AG04449 (cell line): ENCODE measurements at places on chromosomes 7 and 10.

DNA sequence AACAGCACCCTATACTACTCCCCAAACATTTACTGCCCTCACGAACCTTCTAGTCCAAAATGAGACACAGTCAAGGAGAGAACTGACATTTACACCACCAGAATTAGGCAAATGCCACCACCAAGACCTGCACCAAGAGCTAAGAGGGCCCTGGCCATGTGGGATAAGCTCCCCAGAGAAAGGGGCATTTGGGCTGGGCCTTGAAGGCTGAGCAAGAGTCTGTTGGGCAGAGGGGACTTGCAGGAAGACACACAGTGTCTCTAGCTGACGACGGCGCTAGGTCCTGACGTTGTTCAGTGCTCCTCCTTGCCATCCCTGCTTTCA is 326.4 kb upstream of the ZMIZ1 start:
- DNase-seq = no peak

- DNase-seq = no peak
These were observed 3.3 kb upstream of the ASB4 start for GRCh38 chr7:95482424-95482823.

DNA sequence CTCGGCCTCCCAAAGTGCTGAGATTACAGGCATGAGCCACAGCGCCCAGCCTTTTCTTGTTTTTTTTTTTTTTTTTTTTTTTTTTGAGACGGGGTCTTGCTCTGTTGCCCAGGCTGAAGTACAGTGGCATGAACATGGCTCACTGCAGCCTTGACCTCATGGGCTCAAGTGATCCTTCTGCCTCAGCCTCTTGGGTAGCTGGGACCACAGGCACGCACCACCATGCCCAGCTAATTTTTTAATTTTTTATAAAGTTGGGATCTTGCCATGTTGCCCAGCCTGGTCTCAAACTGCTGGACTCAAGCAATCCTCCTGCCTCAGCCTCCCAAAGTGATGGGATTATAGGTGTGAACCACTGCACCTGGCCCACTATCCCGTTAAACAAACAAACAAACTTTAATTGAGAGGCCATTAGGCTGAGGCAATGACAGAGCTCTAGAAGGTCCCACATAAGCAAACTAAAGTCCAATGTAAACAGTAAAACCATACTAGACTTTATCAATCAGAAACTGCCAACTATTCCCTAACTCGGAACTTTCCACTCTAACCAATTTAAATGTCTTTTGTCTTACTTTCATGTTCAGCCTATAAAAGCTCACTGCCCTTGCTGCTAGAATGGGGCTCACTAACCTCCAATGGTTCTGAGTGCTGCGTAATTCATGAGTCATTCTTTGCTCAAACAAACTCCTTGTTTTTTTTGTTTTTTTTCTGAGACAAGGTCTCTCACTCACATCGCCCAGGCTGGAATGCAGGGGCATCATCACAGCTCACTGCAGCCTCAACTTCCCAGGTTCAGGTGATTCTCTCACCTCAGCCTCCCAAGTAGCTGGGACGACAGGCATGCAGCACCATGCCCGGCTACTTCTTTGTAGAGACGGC is 1.9 kb downstream of the DHX32 start:
- peak; percentile 65 for DNase-seq

DNA sequence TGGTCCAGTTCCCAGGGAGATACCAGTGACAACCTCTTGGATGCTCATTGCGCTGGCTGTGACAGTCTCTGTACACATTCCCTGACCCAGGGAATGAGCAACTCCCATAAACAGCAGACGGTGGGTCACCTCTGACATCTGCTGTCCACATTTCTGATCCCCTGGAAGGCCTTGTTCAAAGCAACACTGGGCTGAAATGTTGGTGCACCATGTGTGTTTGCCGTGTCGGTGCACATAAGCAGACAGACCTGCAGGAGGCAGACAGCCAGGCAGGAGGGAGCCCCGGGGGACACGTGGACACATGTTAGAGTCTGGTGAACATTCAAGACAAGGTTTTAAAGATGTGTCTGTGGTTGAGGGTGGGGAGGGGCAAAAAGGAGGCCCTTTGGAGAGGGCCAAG is 254.9 kb downstream of the PLXNA4 start:
- DNase-seq = no peak

DNA sequence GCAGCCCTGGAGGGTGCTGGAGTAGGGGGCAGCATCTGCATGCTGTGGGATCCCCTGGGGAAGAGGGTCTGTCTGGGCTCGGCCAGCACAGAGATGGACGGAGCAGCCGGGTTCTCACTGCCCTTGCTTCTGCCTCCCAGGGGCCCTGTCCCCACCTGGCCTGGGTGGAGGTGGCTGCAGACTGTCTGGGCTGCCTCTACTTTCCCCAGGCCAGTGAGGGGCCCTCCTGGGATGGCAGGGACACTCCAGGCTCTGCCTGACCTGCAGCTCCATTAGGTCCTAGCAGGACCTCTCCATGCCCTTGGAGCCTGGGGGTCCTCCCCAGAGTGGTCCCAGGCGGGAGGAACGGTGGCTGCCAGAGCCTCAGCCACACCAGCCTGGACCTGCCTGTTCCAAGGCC is 63.7 kb downstream of the PWWP2B start:
- no peak for DNase-seq

GRCh38 chr10:25047088-25047487 is 30.7 kb downstream of the THNSL1 start:
- DNase-seq = no peak

GRCh38 chr10:70589762-70590654 is 12.5 kb downstream of the PRF1 start:
- no peak for DNase-seq

- DNase-seq = no peak
These were observed 147.1 kb downstream of the RGS10 start for GRCh38 chr10:119395280-119396007.

- no peak for DNase-seq
These were observed 259.4 kb downstream of the SDK1 start for GRCh38 chr7:3560495-3560894.

DNA sequence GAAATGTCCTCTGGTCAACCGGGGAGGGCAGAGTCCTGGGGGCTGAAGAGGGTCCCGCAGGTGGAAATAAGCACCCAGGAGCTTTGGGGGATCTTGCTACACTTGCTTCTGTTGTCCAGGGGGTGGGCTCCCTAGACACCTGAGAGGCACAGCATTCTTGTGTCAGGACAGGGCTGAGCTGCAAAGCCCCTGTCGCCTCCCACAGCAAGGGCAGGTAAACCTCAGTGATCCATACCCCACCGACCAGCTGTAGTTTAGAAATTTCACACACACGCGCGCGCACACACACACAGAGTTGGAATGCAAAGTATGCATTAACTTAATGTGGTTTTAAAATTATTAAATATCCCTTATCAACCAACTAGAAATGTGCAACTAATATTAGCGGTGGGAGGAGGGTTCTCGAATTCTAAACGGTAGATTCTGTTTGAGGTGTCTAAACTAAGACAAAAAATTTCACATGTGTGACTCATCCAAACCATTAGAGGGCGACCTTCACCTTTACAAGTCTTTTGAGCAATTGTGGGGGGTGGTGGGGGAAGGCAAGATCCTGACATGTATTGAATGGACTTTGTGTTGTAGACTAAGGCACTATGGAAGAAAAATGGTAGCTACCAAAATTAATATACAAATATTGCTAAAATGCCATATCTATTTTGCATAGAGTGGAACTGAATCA is 34.3 kb upstream of the PTF1A start:
- DNase-seq = no peak

DNA sequence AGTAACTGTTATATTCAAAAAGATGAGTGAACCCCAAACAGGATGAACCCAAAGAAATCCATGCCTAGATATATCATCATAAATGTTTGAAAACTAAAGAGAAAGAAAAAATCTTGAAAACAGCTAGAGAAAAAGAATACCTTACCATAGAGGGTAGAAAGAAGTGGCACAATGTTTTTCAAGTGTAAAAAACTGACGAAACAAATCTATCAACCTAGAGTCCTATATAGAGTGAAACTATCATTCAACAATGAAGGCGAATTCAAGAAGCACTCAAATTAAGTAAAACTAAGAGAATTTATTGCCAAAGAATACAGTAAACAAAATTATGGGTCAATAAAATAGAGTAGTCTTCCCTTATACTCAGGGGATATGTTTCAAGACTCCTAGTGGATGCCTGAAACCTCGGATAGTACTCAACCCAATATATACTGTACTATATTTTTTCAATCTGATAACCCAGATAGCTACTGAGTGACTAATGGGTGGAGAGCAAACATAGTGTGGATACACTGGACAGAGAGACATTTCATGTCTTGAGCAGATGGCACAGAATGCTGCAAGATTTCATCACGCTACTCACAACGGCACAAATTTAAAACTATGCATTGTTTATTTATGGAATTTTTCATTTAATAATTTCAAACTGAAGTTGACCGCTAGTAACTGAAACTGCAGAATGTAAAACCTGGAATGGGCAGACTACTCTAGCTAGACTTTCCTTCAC is 52.6 kb upstream of the TMEM106B start:
- no peak for DNase-seq

DNA sequence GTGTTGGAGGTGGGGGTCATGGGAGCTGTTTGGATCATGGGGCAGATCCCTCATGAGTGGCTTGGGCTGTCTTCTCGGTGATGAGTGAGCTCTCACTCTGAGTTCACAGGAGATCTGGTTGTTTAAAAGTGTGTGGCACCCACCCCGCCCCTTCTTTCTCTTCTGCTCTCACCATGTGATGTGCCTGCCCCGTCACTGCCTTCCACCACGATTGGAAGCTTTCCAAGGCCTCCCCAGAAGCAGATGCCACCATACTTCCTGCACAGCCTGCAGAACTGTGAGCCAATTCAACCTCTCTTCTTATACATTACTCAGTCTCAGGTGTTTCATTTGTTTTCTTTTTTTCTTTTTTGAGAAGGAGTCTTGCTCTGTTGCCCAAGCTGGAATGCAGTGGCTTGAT is 170.0 kb downstream of the PTPN20 start:
- no peak for DNase-seq

GRCh38 chr7:155653803-155654202 is 9.3 kb downstream of the RBM33 start:
- no peak for DNase-seq

DNA sequence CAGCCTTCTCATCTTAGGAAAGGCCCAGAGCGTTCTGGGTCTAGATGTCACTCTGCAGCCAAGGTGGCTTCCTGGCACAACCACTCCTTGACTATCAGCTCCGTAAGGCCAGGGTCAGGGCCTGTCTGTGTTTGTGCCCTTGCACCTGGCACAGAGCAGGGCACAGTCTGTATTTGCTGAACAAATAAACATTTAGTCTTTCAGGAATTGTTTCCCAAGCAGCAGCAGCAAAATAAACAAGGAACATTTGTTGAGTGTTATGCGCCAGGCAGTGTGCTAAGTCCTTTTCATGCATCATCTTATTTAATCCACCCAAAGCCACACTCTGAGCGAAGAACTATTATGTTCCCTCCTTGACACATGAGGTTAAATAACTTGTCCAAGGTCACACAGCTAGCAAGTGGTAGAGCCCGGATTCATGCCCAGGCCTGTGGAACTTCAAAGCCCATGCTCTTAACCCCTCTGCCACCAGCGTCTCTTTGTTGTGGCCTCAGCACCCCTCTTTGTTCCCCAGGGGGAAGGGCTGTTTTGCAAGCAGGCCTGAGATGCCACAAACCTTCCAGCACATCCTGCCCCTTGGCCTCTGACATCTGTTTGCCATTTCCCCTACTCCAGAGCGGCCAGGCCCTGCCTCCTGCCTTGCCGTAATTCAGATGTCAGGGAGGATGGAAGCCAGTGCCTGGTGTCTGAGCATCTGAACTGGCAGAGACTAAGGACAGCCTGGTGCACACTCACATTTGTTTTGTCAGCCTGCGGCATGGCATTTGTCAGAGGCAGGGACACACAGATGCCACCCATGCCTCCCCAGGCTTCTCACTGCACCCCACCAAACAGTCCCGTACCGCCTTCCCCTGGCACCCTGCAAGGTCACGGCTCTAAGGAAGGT is 325.8 kb upstream of the ZMIZ1 start:
- DNase-seq = no peak

DNA sequence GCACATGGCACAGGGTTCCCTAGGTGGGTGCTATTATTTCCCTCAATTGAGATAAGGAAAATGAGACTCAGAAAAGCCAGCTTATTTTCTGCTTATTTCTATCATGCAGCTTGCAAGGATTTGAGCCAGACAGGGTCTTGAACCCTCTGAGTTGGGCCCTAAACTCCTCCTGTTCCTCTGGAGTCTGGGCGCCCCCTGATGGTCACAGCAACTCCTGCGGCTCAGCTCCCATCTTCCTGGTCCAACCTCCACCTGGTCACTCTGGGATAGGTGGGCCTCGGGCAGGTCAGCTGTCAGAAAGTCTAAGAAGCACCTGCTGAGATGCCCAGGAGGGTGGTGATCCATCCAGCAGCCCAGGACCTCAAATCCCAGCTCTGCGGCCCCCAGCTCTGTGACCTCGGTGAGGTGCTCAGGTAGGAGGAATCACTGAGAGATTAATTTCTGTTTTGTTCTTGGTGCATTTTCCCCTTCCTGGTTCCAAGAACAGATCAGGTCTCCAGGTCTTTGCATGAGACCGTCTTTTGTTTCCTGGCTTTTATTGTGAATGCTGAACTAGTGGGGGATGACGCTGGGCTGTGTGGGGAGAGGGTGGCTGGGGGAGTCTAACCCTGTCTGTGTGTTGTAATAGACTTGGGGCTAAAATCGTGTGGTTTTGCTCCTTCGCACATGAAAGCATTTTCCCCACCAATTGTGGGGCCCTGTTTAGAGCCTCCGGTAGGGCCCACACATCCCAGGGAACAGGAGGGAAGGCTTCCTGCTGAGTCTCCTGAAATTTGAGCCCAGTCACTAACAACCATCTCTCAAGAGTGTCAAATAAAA is 32.8 kb downstream of the TMEM130 start:
- DNase-seq = no peak

- DNase-seq = no peak
These were observed 15.5 kb downstream of the ENTPD7 start for GRCh38 chr10:99674762-99675161.

GRCh38 chr7:35985126-35985754 is 167.8 kb upstream of the EEPD1 start:
- DNase-seq = no peak

DNA sequence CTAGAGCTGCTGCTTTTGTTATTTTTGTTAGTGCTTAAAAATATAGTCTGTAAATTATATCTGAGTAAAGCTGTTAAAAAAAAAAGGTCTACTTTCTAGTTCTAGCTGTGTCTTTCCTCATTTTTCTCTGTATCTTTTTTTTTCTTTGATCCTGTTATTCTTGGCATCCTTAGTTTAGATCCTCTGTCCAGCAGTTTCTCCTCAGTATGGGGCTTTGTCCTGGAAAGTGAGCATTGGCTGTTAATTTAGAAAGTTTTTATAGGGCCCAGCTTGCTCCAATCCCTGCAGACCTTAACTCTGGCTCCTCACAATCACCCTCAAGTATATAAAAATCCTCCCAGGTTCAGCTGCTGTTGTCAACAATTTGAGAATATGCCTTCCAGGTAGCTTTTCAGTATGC is 23.5 kb downstream of the DDX50 start:
- no peak for DNase-seq

- no peak for DNase-seq
These were observed 1.5 kb downstream of the IL6 start for GRCh38 chr7:22728401-22729029.
